Suprapubic skin (tissue), 4 donors: ENCODE measurements at places on chromosomes 7 and 10. TPM values are rescaled to one million over a fixed set of nuclear protein-coding genes. Genes with fewer than 3 reads are reported as not detected.

DNA sequence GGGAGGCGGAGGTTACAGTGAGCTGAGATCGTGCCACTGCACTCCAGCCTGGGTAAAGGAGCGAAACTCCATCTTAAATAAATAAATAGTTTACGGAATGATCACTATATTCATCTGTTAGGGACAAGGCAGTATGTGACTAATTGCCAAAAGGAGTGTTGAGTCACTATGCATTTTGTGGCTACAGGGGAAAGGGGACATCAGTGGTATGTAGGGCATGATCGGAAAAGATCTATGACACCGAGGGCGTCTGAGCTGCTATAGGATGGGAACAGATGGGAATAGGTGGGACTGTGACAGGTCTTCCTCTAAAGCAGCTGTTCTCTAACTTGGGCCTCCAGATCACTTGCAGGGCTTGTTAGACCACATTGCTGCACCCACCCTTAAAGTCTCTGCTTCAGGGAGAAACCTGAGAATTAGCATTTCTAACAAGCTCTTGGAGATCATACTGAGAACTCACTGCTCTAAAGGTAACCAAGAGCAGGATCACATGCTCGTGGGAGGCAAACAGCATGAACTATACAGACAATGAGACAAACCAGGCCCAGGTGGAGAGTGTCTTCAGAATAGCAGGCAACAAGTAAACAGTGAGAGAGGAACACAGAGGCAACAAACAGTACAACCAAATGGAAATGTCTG is 65.1 kb upstream of the ITGA8 start:
- DNase-seq, result no peak

Gene MSMB
- not detected for total RNA-seq

Gene TMEM229A
- total RNA-seq, result not detected

Gene FASTK
- 79.7 TPM for total RNA-seq
